ENCODE measurements at places on chromosomes 1 and 21. TPM values are rescaled to one million over a fixed set of nuclear protein-coding genes. Genes with fewer than 3 reads are reported as not detected.

DNA sequence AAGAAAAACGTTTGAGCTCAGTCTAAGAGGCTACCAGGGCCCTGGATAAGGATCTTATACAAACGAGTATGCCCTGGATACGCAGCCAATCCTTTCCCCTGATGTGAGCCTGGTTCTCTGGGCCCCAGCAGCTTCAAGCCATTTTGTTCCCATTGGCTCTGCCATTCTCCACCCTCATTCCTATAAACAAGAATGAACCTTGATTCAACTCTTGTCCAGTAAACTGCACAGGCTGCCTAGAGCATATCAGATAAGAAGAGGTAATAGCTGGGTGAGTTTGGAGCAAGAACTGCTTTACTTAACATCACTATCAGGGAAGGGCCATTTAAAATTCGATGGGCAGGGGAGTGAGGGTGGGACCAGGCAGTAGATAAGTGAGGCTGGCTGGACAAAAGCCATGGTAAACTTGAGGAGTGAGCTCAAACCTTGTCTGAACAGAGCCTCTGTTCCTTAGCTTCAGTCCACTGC is 11.3 kb downstream of the BTG2 start:
- H3K4me1 ChIP-seq: peaks cover 25% of the 10 kb centered on the region
- H3K27ac ChIP-seq: no peak overlapping the region
- no peak overlapping the region for H3K4me3 ChIP-seq
- H3K36me3 ChIP-seq: no peaks in the 10 kb centered on the region

DNA sequence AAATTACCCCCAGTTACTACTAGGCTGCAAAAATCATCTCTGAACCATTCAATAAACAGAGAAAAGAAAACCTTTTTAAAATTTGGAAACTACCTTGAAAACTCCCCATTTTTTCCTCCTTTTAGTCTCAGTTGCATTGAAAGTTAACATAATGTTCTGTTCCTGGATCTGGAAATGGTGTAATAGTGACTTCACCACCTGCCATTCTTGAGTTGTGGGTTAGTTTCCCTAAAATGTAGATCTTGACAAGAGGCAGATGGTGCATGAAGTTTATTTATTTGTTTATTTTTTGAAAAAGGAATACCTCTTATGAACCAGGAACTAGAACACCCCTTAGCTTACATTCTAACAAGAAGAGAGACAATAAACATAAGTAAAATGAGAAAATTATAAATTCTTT is 72.8 kb downstream of the ATF6 start:
- DNase-seq: no peak
- no peak overlapping the region for H3K4me3 ChIP-seq
- H3K27me3 ChIP-seq: no peaks in the 10 kb centered on the region

- H3K4me3 ChIP-seq: no peak overlapping the region
- no peaks in the 10 kb centered on the region for H3K36me3 ChIP-seq
- no peak for DNase-seq
- no peak overlapping the region for H3K27ac ChIP-seq
- H3K27me3 ChIP-seq: no peaks in the 10 kb centered on the region
Measured at GRCh38 chr1:7313081-7313546, 458.0 kb upstream of the VAMP3 start.

PWP2 gene
- 1.9 TPM for total RNA-seq

DNA sequence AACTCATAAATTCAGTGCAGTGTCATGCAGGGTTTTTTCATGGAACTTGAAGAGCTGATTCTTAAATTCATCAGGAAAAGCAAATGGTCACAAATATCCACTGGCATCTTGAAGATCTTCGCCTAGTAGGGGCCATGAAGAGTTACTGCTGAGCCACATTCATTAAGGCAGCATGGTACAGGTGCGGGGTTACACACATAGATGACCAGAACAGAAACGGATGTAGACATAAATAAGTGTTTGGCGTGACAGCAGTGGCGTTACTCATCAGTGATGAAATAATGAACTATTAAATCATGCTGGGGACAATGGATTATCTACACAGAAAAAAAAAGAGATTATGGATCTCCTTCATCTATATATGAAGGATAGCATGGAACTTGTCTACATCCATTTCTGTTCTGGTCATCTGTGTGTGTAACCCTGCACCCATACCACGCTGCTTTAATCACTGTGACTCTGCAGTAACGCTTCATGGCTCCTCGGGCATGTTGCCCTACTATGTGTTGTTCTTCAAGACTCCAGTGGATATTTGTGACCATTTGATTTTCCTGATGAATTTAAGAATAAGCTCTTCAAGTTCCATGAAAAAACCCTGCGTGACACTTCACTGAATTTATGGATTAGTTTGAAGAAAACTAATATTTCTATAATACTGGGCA is 161.3 kb downstream of the GALNT2 start:
- H3K4me1 ChIP-seq: peaks cover 12% of the 10 kb centered on the region
- no peak overlapping the region for H3K4me3 ChIP-seq
- no peak overlapping the region for H3K27ac ChIP-seq
- H3K27me3 ChIP-seq: no peaks in the 10 kb centered on the region

ADGRL4 gene
- 5.2 TPM for total RNA-seq

- H3K27ac ChIP-seq: no peak overlapping the region
- H3K4me3 ChIP-seq: no peak overlapping the region
- no peaks in the 10 kb centered on the region for H3K36me3 ChIP-seq
- H3K27me3 ChIP-seq: no peaks in the 10 kb centered on the region
- H3K4me1 ChIP-seq: no peaks in the 10 kb centered on the region
Measured at GRCh38 chr1:152001631-152002584, 8.2 kb upstream of the S100A10 start.

GRCh38 chr1:965526-966134 is 652 bp upstream of the PLEKHN1 start:
- H3K4me3 ChIP-seq: no peak overlapping the region
- H3K4me1 ChIP-seq: no peaks in the 10 kb centered on the region
- no peak overlapping the region for H3K27ac ChIP-seq
- H3K36me3 ChIP-seq: no peaks in the 10 kb centered on the region
- H3K27me3 ChIP-seq: no peaks in the 10 kb centered on the region
- no peak for DNase-seq

DNA sequence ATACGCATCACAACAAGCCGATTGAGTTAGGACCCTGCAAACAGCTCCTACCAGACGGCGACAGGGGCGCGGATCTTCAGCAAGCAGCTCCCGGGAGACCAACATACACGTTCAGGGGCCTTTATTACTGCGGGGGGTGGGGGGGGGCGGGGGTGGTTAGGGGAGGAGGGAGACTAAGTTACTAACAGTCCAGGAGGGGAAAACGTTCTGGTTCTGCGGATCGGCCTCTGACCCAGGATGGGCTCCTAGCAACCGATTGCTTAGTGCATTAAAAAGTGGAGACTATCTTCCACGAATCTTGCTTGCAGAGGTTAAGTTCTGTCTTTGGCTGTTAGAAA is 162.0 kb downstream of the RUNX1 start:
- H3K4me1 ChIP-seq: peaks cover 2% of the 10 kb centered on the region
- no peak for DNase-seq
- H3K27ac ChIP-seq: no peak overlapping the region
- H3K27me3 ChIP-seq: no peaks in the 10 kb centered on the region
- no peaks in the 10 kb centered on the region for H3K36me3 ChIP-seq

DNA sequence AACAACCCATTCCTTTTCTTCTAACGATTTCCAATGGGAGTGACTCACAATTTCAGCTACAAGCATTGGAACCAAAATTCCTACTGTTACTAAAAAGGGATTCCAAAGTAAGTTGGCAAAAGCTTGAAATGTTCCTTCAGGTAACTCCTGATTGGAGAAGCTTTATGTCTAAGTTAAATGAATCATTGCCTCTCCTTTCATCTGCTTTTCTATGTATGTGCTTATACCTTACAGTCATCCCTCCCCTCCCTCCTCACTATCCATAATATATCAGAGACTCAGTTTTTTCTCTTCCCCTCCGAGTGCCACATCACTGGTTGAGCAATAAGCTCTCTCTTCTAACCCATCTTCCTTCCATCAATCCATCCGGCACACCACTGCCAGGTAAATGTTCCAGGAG is 86.8 kb downstream of the TIAM1 start:
- no peak overlapping the region for H3K4me3 ChIP-seq
- DNase-seq: no peak
- H3K36me3 ChIP-seq: no peaks in the 10 kb centered on the region
- H3K4me1 ChIP-seq: no peaks in the 10 kb centered on the region
- no peaks in the 10 kb centered on the region for H3K27me3 ChIP-seq

CDC73 gene
- 57.6 TPM for total RNA-seq

DNA sequence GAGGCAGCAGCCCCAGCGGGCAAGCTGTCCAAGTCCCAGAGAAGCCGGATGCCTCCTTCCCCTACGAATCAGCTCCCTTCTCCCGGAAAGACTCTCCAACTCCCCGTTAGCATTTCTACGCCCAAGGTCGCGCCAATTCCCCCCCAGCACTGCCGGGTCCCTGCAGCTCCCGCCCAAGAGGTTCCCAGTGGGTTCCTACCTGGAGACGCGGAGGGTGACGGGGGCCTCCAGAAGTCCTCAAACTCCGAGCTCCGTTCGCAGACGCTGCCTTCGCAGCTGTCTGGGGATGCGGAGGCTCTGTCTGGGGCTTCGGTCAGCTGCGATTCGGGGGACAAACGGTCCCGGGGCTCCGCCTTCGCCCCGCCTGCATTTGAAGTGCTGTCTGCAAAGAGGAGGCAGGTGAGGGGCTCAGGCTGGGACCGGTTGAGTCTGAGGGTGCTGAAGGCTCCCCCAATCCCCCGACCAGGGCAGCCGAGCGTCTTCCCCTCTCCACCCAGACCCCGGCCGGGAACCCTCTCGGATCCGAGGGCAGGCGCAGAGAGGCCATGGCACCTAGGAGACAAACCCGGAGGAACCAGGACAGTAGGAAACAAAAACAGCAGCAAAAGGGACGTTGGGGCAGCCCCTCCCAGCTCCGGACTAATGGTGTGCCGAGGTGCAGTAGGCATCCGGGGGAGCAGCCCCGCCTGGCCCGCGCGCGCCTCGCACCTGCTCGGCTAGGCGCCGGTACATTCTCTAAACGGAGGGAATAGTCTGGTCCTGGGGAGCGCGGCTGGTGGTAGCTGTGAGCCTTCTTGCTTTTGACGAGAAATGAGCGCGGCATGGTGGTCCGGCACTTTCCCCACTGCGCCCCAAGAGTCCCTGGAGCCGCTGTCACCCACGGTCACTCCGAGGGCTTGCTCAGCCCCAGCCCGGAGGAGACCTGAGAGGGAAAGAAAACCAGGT is 3.8 kb downstream of the GFI1 start:
- no peak overlapping the region for H3K27ac ChIP-seq
- DNase-seq: no peak
- H3K36me3 ChIP-seq: no peaks in the 10 kb centered on the region
- H3K4me3 ChIP-seq: peak overlapping the region; percentile 20
- H3K27me3 ChIP-seq: no peaks in the 10 kb centered on the region
- peaks cover 24% of the 10 kb centered on the region for H3K4me1 ChIP-seq

DNA sequence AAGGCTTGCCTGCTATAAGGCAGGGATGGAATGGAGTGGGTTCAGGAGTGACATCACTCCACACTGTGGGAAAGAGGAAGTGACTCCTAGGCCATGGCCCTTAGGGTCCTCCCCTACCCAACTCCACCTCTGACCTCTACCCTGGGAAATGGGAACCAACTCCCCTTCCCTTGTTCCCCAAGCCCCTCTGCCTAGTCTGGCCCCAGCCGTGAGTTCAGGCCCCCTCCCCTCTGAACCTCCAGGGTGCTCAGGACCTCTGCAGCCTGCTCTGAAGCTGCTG is 3.8 kb upstream of the GUCA2A start:
- H3K27ac ChIP-seq: no peak overlapping the region
- H3K4me3 ChIP-seq: no peak overlapping the region
- no peak for DNase-seq

- no peak overlapping the region for H3K27ac ChIP-seq
- no peaks in the 10 kb centered on the region for H3K36me3 ChIP-seq
- H3K4me3 ChIP-seq: no peak overlapping the region
- H3K4me1 ChIP-seq: peaks cover 3% of the 10 kb centered on the region
Measured at GRCh38 chr1:47309427-47309826, 4.5 kb downstream of the STIL start.

- no peaks in the 10 kb centered on the region for H3K36me3 ChIP-seq
- H3K4me1 ChIP-seq: peaks cover 18% of the 10 kb centered on the region
- H3K27ac ChIP-seq: no peak overlapping the region
- peak; percentile 59 for DNase-seq
- no peak overlapping the region for H3K4me3 ChIP-seq
Measured at GRCh38 chr1:22471078-22471477, 19.4 kb downstream of the ZBTB40 start.

PRAMEF25 gene
- not detected for total RNA-seq

MFAP2 gene
- 27.5 TPM for total RNA-seq

DNA sequence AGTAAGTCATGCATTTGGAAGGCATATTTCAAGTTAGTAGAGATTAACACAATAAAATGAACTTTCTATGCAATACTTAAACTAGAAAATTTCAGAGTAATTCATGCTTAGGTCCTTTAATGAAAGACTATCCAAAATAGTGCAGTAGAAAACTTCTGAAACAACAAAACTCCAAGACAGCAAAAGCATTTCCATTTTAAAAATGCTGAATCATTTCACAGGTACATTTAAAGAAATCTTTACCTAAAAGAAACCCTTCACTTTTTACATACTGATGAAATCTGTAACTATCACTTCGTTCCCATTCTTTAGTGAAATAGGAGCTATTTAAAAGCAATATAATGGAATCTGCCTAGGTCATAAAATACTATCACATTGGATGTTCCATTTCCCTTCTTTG is 17.5 kb downstream of the CSDE1 start:
- no peak overlapping the region for H3K4me3 ChIP-seq
- peaks cover 4% of the 10 kb centered on the region for H3K4me1 ChIP-seq
- no peaks in the 10 kb centered on the region for H3K27me3 ChIP-seq
- no peak overlapping the region for H3K27ac ChIP-seq
- H3K36me3 ChIP-seq: no peaks in the 10 kb centered on the region

DNA sequence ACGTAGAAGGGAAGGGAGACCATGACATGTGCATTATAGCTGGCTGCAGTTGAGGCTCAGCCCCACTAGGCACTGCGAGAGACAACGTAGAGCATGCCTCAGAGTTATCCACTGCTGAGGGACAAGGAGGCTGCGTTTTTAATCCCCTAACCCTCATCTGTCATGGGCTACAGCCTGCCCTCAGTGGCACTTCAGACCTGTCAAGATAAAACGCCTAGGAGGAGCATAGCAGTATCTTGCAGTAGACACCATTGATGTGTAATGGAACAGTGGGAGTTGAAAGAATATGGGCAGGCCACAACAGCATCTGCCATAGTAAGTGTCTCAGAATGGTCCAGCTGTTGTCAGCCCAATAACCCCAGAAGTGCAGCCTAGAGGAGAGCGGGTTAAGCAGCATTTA is 307.0 kb upstream of the PTBP2 start:
- H3K36me3 ChIP-seq: no peaks in the 10 kb centered on the region
- H3K27me3 ChIP-seq: no peaks in the 10 kb centered on the region
- H3K27ac ChIP-seq: no peak overlapping the region

All from ovary (tissue), 10 donors.